ENCODE measurements at places on chromosomes 4 and X.

DNA sequence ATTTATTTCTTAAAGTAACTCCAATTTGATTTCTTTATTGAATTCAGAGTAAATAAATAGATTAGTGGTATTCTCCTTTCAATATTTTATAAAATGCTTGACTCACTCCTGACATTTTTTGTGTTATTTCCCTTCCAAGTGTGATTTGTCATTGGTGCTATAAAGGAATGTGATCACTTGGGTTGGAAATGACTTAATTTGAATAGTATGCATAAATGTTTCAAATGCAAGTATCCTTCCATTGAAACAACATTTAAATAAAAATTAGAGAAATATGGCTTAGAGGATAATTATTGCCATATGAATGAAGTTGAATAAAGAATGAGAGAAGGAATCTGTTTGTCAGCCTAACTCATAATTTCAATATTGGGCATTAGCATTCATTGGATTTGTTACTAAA, 182.7 kb downstream of the PABPC4L start:
- DNase-seq = no peak

- DNase-seq = no peak
Observed at GRCh38 chr4:81756973-81757372, 285.3 kb upstream of the RASGEF1B start.

DNA sequence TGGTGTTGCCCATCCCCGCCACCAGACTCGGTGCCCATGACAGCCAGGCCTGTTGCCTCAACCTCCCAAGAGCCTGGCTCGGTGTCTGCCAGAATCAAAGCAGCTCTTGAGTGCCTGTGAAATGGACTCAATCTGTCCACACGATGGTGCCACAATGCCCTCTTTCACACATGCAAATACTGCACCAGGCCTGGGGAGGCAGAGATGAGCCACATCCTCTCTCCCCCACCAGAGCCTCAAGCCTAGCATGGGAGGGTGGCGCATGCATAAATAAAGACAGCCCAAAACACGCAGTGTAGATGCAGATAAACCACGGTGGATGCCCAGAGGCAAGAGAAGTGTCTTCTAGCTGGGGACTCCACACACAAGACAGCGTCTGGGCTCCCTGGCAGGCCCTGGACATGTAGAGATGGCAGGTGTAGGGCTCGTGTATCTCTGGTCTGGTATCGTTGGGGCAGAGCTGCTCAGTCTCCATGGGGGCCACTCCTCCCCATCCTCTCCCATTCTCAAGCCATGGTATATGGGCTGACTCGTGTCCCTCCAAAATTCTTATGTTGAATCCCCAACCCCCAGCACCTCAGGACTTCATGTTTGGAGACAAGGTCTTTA, 65.6 kb downstream of the JAKMIP1 start:
- peak; percentile 68 for DNase-seq

DNA sequence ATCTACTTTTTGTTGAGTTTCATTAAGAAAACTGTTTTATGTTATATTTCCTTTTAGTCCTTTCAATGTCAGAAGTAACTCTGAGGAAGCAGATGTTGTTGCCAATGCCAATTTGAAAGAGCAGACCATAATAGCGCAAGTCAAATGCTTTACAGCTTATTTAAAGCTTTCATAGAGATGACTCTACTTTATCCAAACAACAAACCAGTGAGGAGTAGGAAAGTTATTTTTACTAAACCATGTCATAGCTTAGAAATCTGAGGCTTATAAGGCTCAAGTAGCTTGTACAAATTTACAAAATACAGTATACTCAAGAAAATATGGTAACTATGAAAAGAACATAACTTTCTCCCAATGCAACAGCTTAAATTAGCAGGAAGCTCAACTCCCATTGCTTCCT, 40.1 kb upstream of the SPOCK3 start:
- DNase-seq = no peak

GRCh38 chrX:39497702-39498265, 600.0 kb downstream of the BCOR start:
- no peak for DNase-seq

All from GM13976 (cell line).